ENCODE measurements at places on chromosomes 11 and 22. TPM values are rescaled to one million over a fixed set of nuclear protein-coding genes. Genes with fewer than 3 reads are reported as not detected.

DNA sequence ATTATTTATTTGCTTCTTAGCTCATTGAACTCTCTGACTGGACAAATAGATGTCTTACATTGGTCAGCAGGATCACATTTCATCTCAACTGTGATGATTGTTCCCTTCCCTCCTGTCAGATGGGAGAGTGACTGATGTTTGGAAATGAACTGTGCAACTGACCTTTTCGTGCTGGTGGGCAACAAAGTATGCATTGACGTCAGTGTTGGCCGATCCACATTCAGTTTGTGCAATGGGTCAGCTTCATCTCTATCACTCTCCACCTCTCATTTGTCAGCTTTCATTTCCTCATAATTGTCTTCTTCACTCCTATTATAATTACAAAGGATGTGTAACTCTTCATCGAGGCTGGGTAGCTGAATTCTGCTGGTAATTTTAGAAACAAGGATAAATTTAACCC lies 71.3 kb downstream of the PPP2R1B start:
- no peak for DNase-seq

GRCh38 chr11:13238879-13239514 lies 38.6 kb upstream of the BMAL1 start:
- no peak for DNase-seq

- no peak for DNase-seq
Measured at GRCh38 chr22:24315367-24315966, 44.8 kb downstream of the SPECC1L start.

- DNase-seq: no peak
Measured at GRCh38 chr11:46633291-46634217, 16.2 kb downstream of the ATG13 start.

DNA sequence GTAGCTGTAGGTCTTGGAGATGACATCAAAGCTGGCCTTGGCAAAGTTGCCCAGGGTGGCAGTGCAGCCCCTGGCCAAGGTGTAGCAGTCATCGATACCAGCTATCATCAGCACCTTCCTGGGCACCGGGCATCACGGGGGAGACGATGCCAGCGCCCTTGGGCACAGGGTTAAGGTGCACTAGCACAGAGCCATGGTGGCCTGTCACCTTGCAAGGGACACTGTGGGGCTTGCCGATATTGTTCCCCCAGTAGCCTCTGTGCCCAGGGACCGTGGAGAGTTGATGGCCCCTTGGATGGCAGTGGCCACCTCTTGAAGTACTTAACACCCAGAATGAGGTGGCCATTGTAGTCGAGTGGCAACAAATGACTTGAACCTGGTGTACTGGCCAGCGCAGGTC lies 44.4 kb upstream of the FTH1 start:
- DNase-seq: no peak

GRCh38 chr11:42311514-42311913 lies 852.1 kb upstream of the LRRC4C start:
- DNase-seq: no peak

DNA sequence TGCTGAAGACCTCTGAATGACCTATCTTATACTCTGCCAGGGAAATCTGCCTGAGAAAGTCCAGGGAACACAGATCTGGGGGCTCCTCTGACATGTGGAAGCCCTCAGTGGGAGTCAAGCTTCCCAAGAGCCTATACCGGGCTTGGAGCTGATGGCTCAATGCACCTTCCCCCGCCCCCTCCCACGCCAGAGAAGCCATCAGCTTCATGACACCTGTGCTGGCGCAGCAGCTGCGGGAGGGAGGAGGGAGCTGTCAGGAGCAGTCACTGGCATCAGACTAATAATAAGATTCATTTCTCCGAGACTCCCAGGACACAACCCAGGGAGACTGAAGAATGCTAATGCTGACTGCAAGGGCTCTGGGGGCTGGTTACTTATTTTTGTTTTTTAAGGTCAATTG lies 47.8 kb downstream of the SPATA19 start:
- no peak for DNase-seq

- no peak for DNase-seq
Measured at GRCh38 chr11:5541427-5541826, 6.9 kb downstream of the OR52H1 start.

- no peak for DNase-seq
Measured at GRCh38 chr11:106785913-106786650, 232.2 kb downstream of the GUCY1A2 start.

- no peak for DNase-seq
Measured at GRCh38 chr11:1753229-1753928, 3.0 kb upstream of the IFITM10 start.

DNA sequence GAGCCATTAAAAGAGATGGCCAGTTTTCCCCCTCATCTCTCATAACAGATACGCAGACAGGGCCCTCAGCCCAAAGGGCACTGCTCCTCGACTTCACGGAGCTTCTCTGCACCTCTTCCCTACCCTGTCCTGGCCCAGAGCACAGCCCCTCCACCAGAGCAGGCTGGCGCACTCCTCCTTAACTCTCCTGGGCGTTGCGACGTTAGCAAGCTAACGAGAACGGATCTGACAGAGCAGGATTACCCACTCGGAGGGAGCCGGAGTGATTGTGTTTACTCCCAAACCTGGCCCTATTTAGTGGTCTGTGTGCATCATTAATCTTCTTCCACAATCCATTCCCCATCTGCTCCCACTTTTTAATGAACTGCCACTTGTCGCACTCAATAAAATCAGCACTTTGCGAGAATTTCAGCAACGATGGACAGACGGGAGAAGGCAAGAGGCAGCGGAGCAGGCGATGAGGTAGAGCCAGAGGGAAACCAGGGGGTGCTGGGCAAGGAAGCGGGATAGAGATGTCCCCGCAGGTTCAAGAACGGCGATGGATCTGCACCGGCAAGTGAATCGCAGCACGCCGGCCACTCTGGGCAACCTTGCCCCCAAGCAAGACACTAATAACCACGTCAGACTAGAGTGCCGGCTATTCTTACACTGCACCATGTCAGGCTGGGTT lies 159.4 kb downstream of the BUD13 start:
- no peak for DNase-seq

- DNase-seq: peak; percentile 51
Measured at GRCh38 chr11:64787526-64788320, 9.4 kb upstream of the SF1 start.

DNA sequence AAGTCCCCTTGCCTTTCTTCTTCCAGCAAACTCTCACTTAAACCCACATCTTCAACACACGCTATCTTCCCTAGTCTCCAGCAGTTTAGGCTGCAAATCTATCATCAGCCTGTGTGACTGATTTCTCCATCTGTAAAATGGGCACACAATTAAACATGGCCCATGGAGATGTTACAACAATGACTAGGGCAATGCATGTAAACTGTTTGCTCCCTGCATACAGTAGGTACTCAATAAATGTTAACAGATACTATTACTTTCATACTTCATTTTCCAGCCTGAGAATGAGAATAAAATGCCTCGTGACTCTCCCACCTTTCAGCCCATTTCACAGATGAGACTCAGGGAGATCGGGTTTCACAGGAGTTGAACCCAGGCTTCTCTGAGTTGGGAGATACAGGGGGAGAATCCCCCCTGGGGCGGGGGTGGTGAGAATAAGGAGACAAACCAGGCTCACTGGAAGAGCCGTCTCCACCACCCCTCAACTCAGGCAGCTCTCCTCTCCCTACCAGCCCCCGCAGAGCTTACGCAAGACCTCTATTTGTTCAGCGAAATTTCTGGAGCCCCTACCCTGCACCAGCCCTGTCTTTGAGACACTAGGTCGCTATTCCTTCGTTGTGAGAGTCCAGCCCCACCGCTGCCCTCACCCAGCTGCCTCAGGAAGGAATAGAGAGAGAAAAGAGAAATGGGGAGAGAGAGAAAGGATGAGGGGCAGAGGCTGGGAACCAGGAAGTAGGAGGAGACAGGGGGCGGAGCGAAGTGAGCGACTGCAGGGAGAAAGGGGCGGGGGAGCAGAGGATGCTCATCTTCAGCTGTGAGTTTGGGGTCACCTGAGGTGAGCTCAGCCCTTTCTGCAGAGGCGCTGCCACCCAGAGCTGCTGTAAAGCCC lies 42.1 kb upstream of the KLHL35 start:
- DNase-seq: peak; percentile 69

GRCh38 chr11:24925091-24925490 lies 428.2 kb downstream of the LUZP2 start:
- no peak for DNase-seq

GRCh38 chr22:45472426-45472825 lies 30.3 kb upstream of the FBLN1 start:
- no peak for DNase-seq

DNA sequence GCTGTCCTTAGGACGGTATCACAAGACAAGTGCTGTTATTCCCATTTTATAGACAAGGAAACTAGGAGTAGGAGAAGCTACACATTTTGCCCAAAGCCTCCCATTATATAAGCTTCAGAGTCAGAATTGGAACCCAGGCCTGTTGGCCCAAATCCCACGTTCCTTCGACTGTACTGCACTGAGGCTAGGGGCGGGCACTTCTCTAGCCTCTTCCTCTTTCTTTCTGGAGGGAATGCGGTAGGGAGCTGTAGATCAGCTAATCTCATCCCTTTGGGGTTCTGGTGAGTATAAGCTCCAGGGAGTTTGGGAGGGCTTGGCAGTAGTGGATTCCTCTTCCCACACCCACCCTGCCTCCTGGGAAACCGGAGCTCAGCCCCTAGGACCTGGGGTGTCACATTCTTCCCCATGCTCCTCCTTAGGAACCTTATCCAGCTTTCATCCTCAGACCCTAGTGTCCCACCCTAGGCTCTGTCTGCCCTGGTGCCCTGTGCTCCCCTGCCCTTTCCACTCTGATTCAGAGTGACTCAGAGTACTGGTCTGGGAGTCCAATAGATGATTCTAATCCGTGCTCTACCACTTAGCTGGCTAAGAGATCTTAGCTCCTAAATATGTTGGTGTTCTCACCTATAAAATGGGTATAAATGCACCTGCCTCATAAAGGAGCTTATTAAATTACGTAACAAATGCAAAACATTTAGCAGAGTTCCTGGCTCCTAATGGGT lies 29.3 kb downstream of the PHLDB1 start:
- no peak for DNase-seq

- DNase-seq: no peak
Measured at GRCh38 chr11:10752061-10752460, 1.0 kb downstream of the CTR9 start.

DNA sequence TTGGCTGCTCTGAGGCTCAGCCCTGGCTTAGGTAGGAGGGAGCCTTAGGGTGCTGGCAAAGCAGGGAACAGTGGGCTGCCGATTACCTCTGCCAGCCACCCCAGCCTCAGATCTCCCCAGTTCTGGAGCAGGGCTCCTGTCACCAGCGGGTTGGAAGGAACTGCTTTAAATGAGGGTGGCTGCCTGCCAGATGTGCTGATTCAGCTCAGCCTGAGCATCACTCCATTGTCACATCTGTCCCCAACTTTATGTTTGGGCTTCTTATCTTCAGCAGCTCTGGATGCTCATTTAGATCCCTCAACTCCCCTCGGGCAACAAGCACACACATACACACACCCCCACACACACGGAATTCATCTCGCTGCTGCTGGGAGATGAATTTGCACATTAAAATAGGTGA lies 16.9 kb upstream of the ANKK1 start:
- DNase-seq: no peak

GRCh38 chr22:49047447-49047846 lies 780.2 kb downstream of the BRD1 start:
- DNase-seq: no peak

DNA sequence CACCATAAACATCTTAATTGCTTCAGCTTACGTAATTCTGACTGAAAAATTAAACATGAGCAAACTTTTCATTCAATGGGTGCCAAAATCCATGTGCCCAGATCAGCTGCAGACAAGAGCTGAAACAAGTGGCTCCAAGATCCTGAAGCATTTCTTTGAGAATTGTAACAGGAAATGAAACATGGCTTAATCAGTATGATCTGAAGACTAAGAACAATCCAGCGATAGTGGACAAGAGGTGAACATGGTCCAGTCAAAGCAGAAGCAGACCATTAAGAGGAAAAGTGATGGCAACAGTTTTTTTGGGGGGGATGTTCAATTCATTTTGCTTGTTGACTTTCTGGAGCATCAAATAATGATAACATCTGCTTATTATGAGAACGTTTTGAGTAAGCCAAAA lies 1964.5 kb upstream of the RAG2 start:
- DNase-seq: no peak

DNA sequence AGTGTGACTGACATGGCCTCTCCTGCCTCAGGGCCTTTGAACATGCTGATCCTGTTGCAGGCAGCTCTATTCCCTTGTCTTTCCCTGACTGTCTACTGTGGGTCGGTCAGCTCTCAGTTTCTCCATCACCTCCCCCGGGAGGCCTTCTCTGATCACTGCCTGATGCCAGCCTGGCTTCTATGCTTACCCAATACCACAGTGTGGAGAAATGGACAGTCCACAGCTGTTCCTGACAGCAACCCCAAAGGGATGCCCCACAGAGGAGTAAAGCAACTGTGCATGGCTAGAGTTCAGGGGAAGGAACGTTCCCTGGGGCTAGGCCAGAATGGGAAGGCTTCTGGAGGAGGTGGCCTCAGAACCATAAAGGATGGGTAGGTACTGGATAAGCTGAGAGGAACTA lies 354.3 kb downstream of the MIAT start:
- DNase-seq: no peak

DNA sequence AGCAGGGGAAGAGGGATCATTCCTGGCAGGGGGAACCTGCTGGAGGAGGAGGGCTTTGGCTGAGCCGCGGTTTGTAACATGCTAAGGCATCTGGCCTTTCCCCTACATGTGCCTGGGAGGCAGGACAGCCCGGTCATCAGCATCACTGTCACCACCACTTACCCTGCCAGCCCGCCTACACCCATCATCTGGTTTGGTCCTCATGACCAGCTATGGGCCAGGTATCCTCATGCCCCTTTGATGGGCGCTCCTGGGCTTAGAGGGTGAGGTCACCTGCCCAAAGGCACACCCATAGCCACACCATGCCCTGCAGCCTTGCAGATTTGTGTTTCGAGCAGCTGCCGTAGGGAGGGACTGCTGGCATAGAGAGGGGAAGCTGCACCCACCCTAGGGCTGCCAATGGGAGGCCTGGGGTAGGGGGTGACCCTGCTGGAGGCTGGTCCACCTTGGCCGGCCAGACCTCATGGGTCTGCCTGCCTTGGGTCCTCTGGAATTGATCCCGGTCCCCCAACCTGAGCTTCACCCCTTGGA lies 2.6 kb downstream of the MRGPRF start:
- DNase-seq: peak; percentile 28

- no peak for DNase-seq
Measured at GRCh38 chr22:27647540-27647939, 154.0 kb downstream of the MN1 start.

GRCh38 chr22:39309881-39310714 lies 9.3 kb downstream of the RPL3 start:
- DNase-seq: no peak

Gene TRPM5
- not detected for total RNA-seq

Gene UPK2
- total RNA-seq: not detected

Gene PLEKHA7
- total RNA-seq: 18.1 TPM

Gene B3GAT1
- 0.92 TPM for total RNA-seq

Gene UPB1
- 0.33 TPM for total RNA-seq

Gene DAGLA
- total RNA-seq: 2.1 TPM

Gene PYGM
- total RNA-seq: 12.0 TPM

Gene CYTH4
- total RNA-seq: 8.5 TPM

Gene PNPLA3
- total RNA-seq: 4.1 TPM

Gene NRXN2
- 29.2 TPM for total RNA-seq

Gene ARVCF
- 16.2 TPM for total RNA-seq

Gene WBP2NL
- 3.2 TPM for total RNA-seq

Gene MYBPC3
- total RNA-seq: not detected

Gene CNGA4
- 0.18 TPM for total RNA-seq

Measured in ovary (tissue), 10 donors.